Regular cardiac myocyte (primary cell): ENCODE measurements at places on chromosomes 2 and 18. TPM values are rescaled to one million over a fixed set of nuclear protein-coding genes. Genes with fewer than 3 reads are reported as not detected.

GAREM1 gene
- 2.5 and 3.9 TPM in 2 replicates for total RNA-seq

GPR75 gene
- total RNA-seq = 0.28 and 1.2 TPM in 2 replicates

ACMSD gene
- 0.28 TPM in 1 of 2 replicates, not detected in the other for total RNA-seq

CYP1B1 gene
- 33.9 and 165 TPM in 2 replicates for total RNA-seq

COL4A4 gene
- total RNA-seq = 4.4 and 24.0 TPM in 2 replicates

LOXL3 gene
- 147 and 384 TPM in 2 replicates for total RNA-seq

IL37 gene
- not detected in 2 replicates for total RNA-seq

NOSTRIN gene
- total RNA-seq = 0.19 and 1.4 TPM in 2 replicates

SUCLG1 gene
- total RNA-seq = 40.9 and 74.0 TPM in 2 replicates

CCDC68 gene
- total RNA-seq = 5.0 and 5.9 TPM in 2 replicates

TRIM43 gene
- total RNA-seq = not detected in 2 replicates

ACTR3 gene
- 242 and 358 TPM in 2 replicates for total RNA-seq

PLB1 gene
- total RNA-seq = 0.96 and 1.4 TPM in 2 replicates

POLE4 gene
- 15.5 and 24.5 TPM in 2 replicates for total RNA-seq

CENPA gene
- total RNA-seq = 2.0 and 17.4 TPM in 2 replicates

GFPT1 gene
- 89.9 and 90.5 TPM in 2 replicates for total RNA-seq

GTF2A1L gene
- total RNA-seq = 0.38 and 1.1 TPM in 2 replicates

RGPD4 gene
- total RNA-seq = under 0.01 TPM in 1 of 2 replicates, not detected in the other

DTNA gene
- total RNA-seq = 14.8 and 31.3 TPM in 2 replicates

CPLX4 gene
- not detected in 2 replicates for total RNA-seq

ATOH8 gene
- total RNA-seq = 28.2 and 28.6 TPM in 2 replicates

PRSS56 gene
- total RNA-seq = not detected in 2 replicates

CTNNA2 gene
- under 0.01 TPM in 1 of 2 replicates, not detected in the other for total RNA-seq

NETO1 gene
- total RNA-seq = not detected in 2 replicates

TGOLN2 gene
- 105 and 132 TPM in 2 replicates for total RNA-seq

RAPH1 gene
- 14.2 and 22.0 TPM in 2 replicates for total RNA-seq

LRRC30 gene
- total RNA-seq = not detected in 2 replicates

L3MBTL4 gene
- total RNA-seq = under 0.01 TPM in 2 replicates

HOXD12 gene
- total RNA-seq = not detected in 2 replicates

OTOS gene
- not detected in 2 replicates for total RNA-seq

TMEM169 gene
- total RNA-seq = 0.19 and 0.28 TPM in 2 replicates
